ENCODE measurements at places on chromosomes 1 and 21.

GRCh38 chr1:192100686-192101468, 57.4 kb upstream of the RGS18 start:
- no peak for DNase-seq

DNA sequence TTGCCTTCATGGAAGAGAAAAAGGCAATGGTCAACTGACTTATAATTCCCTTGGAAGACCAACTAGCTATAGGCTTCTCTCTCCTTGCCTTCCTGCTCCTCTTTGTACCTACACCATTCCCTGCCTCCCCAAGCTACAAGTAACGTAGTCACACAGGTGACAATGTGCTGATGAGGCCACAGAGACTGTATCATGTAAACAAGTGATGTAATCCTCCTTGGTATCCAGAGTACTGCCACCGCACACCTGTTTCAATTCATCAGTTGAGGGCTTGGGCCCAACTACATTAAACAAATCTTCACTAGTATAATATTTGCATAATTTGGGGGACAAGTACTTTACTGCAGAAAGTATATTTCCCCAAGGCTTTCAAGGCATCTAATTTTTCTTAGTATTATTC, 76.4 kb upstream of the SCYL3 start:
- DNase-seq, result no peak

- no peak for DNase-seq
Observed at GRCh38 chr1:205575294-205575885, 56.4 kb downstream of the ELK4 start.

DNA sequence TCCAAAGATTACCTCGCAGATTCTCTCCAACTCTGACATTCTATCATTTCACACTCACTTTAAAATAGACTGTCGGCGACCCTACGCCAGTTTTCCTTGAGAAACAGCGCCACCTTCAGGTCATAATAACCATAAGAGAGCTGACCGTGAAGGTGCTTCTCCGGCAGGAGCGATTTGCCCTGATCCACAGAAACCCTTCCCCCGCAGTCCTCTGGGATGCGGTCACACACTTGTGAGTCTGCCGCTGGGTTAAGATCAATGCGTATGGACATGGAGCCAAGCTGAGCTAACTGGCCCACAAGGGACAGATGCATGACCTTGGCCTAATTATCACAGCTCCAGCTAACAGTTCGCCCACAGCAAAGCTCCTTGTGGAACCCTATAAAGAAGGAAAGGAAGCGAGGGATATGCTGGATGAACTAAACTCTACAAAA, 32.8 kb upstream of the IFNAR2 start:
- DNase-seq, result peak; percentile 72

- DNase-seq, result peak; percentile 21
Observed at GRCh38 chr1:84083307-84083706, 60.8 kb upstream of the PRKACB start.

DNA sequence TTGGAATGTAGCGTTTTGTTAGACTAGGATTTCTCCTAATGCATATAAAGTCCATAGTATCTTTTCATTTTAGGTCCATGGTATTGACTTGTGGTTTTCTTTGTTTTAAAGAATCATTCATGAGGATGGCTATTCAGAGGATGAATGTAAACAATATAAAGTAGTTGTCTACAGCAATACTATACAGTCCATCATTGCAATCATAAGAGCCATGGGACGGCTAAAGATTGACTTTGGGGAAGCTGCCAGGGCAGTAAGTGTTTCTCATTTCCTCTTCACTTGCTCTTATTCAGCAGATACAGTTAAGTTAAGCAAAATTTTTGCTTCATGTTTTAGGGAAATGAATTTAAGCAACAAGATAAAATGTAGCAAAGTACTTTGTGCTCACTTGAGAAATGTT, 25.4 kb downstream of the GNAI3 start:
- DNase-seq, result no peak

- DNase-seq, result no peak
Observed at GRCh38 chr1:218365226-218365999, 20.3 kb downstream of the TGFB2 start.

- DNase-seq, result no peak
Observed at GRCh38 chr1:65069011-65069565, 78.9 kb upstream of the AK4 start.

Measured in cardiac fibroblast (primary cell).